ENCODE measurements at places on chromosomes 2 and 18. TPM values are rescaled to one million over a fixed set of nuclear protein-coding genes. Genes with fewer than 3 reads are reported as not detected.

The MOGAT1 gene
- 0.67 TPM for total RNA-seq

- H3K4me1 ChIP-seq: no peaks in the 10 kb centered on the region
- DNase-seq: no peak
- H3K27ac ChIP-seq: no peak overlapping the region
- no peaks in the 10 kb centered on the region for H3K27me3 ChIP-seq
- no peaks in the 10 kb centered on the region for H3K36me3 ChIP-seq
Measured at GRCh38 chr2:126788113-126788512, 110.6 kb upstream of the TEX51 start.

The ASB18 gene
- not detected for total RNA-seq

The DOK6 gene
- 0.50 TPM for total RNA-seq

GRCh38 chr18:79650959-79651358, 28.6 kb upstream of the CTDP1 start:
- H3K4me3 ChIP-seq: no peak overlapping the region
- H3K4me1 ChIP-seq: no peaks in the 10 kb centered on the region
- H3K36me3 ChIP-seq: no peaks in the 10 kb centered on the region
- no peak for DNase-seq

The SP5 gene
- not detected for total RNA-seq

DNA sequence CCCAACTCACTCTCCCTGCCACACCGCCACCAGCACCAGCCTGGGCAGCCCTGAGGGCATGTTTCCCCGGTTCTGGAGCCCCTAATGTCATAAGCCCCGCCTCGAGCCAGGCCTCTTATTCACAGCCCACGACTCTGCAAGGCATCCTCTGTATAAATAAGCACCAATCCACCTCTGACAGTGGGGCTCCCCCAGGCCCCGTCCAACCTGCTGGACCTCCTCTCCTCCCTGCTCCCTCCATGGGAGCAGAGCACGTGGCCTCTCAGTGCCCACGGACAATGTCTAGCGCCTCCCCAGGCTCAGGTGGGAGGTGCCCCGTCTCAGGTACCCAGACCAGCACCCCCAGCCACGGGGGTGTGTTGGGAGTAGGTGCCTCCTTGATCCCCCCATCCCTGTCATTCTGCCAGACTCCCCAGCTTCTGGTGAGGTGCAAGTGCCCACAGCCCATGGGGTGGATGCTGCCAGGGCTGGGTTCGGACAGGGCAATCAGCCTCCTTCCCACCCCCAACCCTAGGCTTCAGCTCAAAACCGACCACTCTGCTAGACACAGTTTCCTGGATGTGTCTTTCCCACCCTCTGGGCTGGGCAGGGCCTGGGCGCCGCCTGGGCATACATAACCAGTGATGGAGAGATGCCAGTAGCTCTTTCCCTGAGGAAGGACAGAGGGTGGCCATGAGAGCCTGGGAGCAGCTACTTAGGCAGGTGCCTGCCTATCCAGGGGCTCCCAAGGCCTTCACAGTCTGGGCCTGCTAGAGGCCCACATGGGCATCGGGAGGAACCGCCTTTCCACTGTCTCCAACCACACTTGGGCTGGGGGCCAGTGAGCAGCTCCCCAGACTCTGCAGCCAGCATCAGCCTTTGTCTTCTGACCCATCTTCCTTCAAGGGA, 1.6 kb upstream of the ADRA2B start:
- peaks cover 28% of the 10 kb centered on the region for H3K27me3 ChIP-seq
- DNase-seq: no peak
- H3K27ac ChIP-seq: no peak overlapping the region
- H3K4me1 ChIP-seq: peaks cover 19% of the 10 kb centered on the region
- no peak overlapping the region for H3K4me3 ChIP-seq
- H3K36me3 ChIP-seq: no peaks in the 10 kb centered on the region

DNA sequence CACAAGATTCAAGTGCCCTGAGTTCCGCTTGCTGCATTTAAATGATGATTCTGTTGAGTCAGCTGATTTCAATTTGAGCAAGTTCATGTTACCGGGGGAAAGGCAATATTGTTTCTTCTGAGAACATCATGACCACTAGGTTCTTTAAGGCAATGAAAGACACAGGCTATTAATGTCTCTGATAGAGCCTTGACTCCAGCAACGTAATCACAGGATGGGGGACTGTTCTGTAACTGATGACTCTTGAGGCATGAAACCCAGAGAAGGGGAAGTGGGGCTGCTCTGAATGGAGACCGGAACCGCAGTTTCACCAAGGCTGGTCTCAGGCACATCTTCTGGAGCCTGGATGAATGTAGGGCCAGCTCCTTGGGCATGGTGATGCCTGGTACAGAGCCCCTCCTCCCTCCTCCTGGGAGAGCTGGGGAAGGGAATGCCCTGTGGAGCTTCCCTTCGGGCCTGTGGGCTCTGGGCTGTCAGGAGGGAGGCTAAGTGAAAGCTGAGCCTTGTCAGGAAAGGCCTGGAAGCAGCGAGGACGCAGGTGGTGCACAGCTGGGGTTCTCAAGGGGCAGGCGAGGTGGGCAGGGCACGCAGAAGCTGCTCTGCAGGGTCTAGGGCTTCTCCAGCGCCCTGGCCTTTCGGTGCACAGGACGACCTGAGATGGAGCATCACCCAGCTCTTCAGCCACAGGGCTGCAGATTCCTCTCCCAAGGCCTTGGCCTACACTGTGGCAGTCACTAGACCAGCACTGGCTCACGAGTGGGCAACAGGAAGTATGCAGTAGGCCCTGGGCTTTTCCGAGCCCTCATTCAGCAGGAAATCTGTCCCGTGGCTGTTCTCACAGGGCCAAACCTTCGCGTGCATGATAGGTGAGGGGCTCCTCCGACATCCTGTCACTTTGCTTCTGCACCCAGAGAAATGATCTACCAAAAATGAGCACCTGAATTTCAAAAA, 36.6 kb upstream of the PRLH start:
- H3K4me3 ChIP-seq: no peak overlapping the region
- no peaks in the 10 kb centered on the region for H3K36me3 ChIP-seq
- no peak overlapping the region for H3K27ac ChIP-seq
- no peaks in the 10 kb centered on the region for H3K4me1 ChIP-seq
- no peak for DNase-seq
- H3K27me3 ChIP-seq: no peaks in the 10 kb centered on the region

DNA sequence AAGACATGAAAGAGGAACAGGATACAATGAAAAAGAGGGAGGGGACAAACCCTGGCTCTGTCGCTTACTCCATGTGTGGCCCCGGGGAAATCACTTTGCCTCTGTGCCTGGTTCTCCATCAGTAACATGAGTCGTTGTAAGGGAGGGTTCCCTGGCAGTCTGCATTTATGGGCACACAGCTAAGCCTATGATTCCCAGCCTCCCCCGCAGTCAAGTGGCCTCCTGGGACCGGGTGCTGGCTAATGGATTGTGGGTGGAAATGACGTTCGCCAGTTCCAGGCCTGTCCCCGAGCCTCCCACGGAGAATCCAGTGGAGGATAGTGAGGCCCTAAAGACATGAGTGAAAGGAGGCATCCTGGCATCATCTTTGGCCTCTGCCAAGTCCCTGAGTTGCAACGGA, 42.7 kb downstream of the SFXN5 start:
- H3K36me3 ChIP-seq: no peaks in the 10 kb centered on the region
- no peak overlapping the region for H3K4me3 ChIP-seq
- DNase-seq: no peak
- H3K27ac ChIP-seq: no peak overlapping the region
- no peaks in the 10 kb centered on the region for H3K4me1 ChIP-seq
- H3K27me3 ChIP-seq: no peaks in the 10 kb centered on the region

DNA sequence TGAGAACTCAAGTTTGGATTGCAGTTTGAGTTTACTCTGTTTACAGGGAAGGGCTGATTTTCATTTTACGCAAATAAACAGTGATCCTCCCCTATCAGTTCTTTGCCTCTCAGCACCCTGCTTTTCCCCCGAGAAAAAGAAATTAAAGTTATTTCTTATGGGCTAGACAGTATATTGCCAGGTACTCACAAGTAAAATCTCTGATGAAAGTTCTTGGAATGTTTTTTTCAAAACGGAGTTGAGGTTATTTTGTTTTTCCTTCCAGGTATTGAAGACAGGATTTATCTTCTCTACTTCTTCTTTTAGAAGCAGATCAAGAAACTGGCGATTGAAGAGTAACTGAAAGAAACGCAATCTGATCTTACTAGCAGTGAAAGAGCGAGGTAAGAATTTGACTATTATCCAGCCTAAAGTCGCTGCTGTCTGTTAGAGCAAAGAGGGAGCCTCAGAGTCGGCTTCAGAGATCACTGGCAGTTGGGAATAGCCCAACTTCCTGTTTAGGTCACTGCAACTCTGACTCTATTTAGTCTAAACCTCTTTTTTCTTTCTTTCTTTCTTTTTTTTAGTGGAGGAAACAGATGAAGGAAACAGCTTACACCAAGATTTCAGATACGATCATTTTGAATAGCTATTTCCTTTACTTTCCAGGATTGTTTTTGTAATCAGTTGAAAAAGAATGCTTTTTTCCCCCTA, at the start of gene TFPI:
Gene TFPI (minus strand): TSS at position 425 of the 693 bp plus-strand sequence. CDS start 50,667 bp downstream, outside the sequence.
- no peak within 1 kb of the TSS for H3K27ac ChIP-seq

DNA sequence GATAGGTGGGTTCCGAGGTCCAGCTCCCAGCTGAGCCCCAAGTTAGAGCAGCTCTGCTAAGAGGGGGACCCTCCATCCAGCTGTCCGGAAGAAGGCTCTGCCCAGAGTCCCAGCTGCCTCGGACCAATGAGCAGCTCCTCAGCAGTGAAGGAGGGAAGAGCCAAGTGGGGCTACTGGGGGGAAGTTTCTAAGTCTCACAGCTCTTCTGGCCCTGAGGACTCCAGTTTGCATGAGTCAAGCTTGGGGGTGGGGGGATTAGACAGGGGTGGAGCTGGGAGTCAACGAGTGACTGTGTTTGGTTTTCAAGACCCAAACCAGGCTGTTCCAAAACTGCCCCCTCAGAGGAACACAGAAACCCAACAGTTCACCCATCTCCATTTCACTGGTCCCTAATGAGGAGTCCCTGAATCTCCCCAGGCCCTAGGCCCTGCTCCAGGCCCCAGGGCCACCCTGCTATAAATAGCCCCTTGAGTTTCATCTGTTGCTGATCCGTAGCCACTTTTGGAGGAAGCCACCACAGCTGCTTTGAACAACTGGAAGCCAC, 100.9 kb downstream of the TNS1 start:
- no peaks in the 10 kb centered on the region for H3K36me3 ChIP-seq
- H3K4me1 ChIP-seq: peaks cover 3% of the 10 kb centered on the region
- no peak for DNase-seq
- H3K27me3 ChIP-seq: no peaks in the 10 kb centered on the region
- H3K4me3 ChIP-seq: no peak overlapping the region

DNA sequence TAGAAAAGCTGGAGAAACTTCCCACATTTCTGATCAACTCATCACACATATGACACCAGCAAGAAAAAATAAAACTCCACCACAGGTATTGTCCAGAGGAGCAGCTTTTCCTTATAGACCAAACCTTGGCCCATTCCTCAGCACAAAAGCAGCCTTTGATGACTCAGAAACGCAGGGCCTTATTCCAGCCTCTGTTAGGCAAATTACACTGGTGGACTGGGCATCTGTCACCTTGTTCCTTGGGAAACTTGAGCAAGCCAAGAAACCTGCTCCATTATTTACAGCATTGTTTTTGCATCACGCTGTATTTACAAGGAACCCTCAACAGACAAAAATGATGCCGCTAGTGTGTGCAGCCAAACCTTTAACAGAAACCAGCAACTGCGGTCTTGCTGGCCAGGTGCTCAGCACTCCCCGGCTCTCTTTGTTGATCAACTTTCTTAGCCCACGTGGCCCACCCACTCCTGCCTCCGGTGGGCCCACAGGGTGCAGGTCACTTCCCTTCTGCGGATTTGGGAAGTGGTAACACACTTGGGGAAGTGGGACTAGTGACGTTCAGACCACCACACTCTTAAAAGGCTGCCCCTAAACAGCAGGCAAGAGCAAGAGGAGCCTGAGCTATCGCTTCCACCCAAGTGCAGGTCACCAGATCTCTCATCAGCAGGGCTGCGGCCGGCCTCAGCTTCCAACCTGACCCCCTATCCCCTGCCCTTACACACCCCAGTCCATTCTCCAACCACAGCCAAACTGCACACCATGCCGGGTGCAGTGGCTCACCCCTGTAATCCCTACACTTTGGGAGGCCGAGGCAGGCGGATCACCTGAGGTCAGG, 1.5 kb downstream of the AP1S3 start:
- DNase-seq: no peak
- H3K4me1 ChIP-seq: peaks cover 12% of the 10 kb centered on the region
- H3K4me3 ChIP-seq: no peak overlapping the region
- H3K36me3 ChIP-seq: no peaks in the 10 kb centered on the region

GRCh38 chr18:48715711-48716361, 177.0 kb downstream of the CTIF start:
- no peaks in the 10 kb centered on the region for H3K36me3 ChIP-seq
- H3K4me3 ChIP-seq: no peak overlapping the region
- H3K27me3 ChIP-seq: no peaks in the 10 kb centered on the region
- no peak for DNase-seq
- H3K27ac ChIP-seq: no peak overlapping the region

- no peak overlapping the region for H3K27ac ChIP-seq
- no peak for DNase-seq
- no peak overlapping the region for H3K4me3 ChIP-seq
- no peaks in the 10 kb centered on the region for H3K27me3 ChIP-seq
- no peaks in the 10 kb centered on the region for H3K4me1 ChIP-seq
- H3K36me3 ChIP-seq: no peaks in the 10 kb centered on the region
Measured at GRCh38 chr2:156473445-156473844, 37.3 kb downstream of the GPD2 start.

GRCh38 chr2:196099916-196100315, 31.3 kb upstream of the DNAH7 start:
- no peak overlapping the region for H3K4me3 ChIP-seq
- peaks cover 9% of the 10 kb centered on the region for H3K4me1 ChIP-seq
- no peaks in the 10 kb centered on the region for H3K27me3 ChIP-seq
- DNase-seq: no peak
- H3K36me3 ChIP-seq: no peaks in the 10 kb centered on the region

The AGFG1 gene
- total RNA-seq: 108 TPM

- no peak overlapping the region for H3K4me3 ChIP-seq
- H3K27ac ChIP-seq: no peak overlapping the region
- H3K27me3 ChIP-seq: no peaks in the 10 kb centered on the region
- no peaks in the 10 kb centered on the region for H3K36me3 ChIP-seq
- DNase-seq: no peak
- H3K4me1 ChIP-seq: peaks cover 15% of the 10 kb centered on the region
Measured at GRCh38 chr2:3270095-3270478, 107.5 kb downstream of the EIPR1 start.

- H3K4me3 ChIP-seq: no peak overlapping the region
- H3K4me1 ChIP-seq: no peaks in the 10 kb centered on the region
- H3K27me3 ChIP-seq: no peaks in the 10 kb centered on the region
- DNase-seq: no peak
- H3K27ac ChIP-seq: no peak overlapping the region
- H3K36me3 ChIP-seq: no peaks in the 10 kb centered on the region
Measured at GRCh38 chr2:184920451-184920965, 322.2 kb downstream of the ZNF804A start.

The CSRNP3 gene
- total RNA-seq: 6.7 TPM

GRCh38 chr18:43543236-43543635, 265.9 kb upstream of the SYT4 start:
- no peak for DNase-seq
- no peak overlapping the region for H3K4me3 ChIP-seq
- no peaks in the 10 kb centered on the region for H3K36me3 ChIP-seq
- H3K27ac ChIP-seq: no peak overlapping the region
- no peaks in the 10 kb centered on the region for H3K4me1 ChIP-seq

GRCh38 chr18:27378431-27379095, 193.5 kb upstream of the CHST9 start:
- no peak for DNase-seq
- H3K27me3 ChIP-seq: no peaks in the 10 kb centered on the region
- H3K27ac ChIP-seq: no peak overlapping the region

The CIDEA gene
- total RNA-seq: not detected
